ENCODE measurements at places on chromosomes 12 and 14.
A peak's percentile ranks its signal among the peaks of the same experiment; 100 is the strongest.

DNA sequence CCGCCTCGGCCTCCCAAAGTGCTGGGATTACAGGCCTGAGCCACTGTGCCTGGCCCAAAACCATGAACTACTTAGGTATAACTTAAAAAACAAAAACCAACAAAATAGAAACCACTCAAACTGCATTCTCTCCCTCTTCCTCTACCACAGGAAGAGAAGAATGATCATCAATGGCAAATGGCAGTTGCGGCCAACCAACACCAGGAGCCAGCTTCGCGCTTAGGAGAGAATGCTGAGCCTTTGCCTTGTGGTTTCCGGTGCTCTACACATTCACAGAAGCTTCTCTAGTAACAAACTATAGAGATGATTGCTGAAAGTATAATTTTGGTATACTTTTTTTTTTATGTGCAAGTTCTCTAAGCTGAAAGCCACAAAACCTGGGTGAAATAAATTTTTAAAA, 17.1 kb downstream of the CATSPERB start:
- peak; percentile 48 for DNase-seq

DNA sequence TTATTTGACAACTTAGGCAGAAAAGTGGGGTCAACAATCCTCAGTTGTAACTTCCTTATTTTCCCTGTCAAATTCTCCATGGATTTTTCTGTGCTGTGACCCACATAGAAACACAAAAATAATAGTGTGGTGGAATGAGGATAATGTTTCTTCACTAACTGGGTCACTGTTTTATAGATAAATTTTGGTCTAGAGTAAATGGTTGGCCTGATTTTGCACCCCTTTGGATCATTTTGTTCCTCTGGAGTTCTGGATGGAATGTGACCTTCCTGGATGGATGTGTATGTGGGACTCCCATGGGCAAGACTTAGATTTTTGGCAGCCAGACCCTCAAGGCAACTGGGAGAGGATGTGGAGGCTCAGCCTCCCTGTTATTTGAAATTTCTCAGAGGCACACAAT, 52.7 kb upstream of the RNU6-8 start:
- no peak for DNase-seq

GRCh38 chr12:25845415-25845814, 113.1 kb upstream of the RASSF8 start:
- DNase-seq, result no peak

DNA sequence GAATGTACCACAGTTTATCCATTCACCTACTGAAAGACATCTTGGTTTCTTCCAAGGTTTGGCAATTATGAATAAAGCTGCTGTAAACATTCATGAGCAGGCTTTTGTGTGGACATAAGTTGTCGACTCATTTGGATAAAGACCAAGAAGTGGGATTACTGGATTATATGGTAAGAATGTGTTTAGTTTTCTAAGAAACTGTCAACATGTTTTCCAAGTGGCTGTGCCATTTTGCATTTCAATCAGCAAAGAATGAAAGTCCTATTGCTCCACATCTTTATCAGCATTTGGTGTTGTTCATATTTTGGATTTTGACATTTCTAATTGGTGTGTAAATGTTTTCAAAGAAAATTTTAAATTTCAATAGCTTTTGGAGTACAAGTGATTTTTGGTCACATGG, 27.3 kb upstream of the KLRF1 start:
- no peak for DNase-seq

- DNase-seq, result no peak
Measured at GRCh38 chr14:102666635-102667034, 74.2 kb downstream of the RCOR1 start.

GRCh38 chr12:132071040-132071810, 72.9 kb downstream of the DDX51 start:
- DNase-seq, result no peak

DNA sequence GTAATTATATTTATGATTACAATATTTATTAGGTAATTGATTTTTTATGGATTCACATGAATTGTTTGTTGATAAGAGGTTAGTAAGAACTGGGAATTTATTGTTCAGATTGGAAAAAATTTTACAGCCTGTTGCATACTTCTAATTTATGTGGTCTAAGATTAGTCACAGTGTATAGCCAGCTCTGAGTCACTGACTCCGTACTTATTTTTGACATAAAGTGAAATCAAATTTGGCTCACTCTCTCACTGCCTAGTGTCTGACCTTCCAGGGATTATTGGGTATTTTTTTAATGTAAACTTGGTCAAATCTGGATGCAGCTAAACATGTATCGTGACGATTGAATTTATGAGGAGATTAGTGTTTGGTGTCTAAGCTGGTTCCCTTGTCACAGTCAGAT, 109.3 kb downstream of the PTPRQ start:
- DNase-seq, result no peak

DNA sequence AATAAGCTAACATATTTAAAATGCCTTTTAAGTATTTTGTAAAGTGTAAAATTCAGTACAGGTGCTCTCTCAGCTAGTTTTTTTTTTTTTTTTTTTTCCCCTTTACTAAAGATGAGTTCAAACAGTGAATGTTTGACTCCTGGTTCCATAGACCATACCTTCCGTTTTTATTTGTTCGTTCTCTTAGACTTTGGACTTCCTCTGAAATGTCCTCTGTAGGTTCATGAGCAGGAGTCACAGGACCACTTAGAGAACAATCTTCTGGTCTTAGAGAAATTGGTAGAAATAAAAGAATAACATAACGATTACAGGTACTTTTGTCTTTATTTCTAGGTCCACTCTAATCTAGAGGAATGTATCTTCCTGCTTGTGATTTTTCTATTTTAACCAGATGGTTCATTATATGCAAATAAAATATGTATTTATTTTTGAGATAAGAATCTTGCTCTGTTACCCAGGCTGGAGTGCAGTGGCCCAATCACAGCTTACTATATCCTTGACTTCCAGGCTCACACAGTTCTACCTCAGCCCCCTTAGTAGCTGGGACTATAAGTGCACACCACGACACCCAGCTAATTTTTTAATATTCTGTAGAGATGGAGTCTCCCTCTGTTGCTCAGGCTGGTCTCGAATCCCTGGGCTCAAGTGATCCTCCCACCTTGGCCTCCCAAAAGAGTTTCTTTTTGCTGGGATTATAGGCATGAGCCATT, 25.8 kb downstream of the STYX start:
- no peak for DNase-seq

- DNase-seq, result peak; percentile 39
Measured at GRCh38 chr14:75979071-75979571, 2.7 kb downstream of the TGFB3 start.

- no peak for DNase-seq
Measured at GRCh38 chr14:22418631-22419030, 170.4 kb downstream of the DAD1 start.
